ENCODE measurements at places on chromosomes 5 and 9.

- no peak for DNase-seq
These were observed 72.9 kb downstream of the PSMB7 start for GRCh38 chr9:124342402-124342775.

DNA sequence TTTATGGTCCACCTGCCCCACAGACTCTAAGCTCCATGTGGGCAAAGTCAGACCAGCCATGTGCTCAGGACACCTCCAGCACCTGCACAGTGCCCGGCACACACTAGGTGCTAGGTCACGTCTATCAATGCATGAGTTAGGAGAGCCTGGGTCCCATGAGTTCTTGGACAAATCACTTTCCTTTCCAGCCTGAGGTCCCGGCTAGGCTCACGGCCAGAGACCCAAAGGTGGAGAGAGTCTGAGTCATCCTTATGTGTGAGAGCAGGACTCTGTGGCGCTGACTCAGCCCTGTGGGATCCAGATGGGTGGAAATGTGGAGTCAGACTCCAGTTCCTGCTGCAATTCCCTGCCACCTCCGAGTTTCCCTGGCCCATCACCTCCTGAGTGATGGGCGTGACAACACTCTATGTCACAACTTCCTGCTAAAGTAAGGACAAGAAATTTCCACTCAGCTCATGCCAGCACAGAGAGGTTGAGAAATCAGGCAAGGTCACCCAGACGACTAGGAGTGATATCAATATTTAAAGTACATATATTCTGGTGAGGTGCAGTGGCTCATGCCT lies 2.5 kb upstream of the ST6GALNAC4 start:
- DNase-seq, result peak; percentile 99

DNA sequence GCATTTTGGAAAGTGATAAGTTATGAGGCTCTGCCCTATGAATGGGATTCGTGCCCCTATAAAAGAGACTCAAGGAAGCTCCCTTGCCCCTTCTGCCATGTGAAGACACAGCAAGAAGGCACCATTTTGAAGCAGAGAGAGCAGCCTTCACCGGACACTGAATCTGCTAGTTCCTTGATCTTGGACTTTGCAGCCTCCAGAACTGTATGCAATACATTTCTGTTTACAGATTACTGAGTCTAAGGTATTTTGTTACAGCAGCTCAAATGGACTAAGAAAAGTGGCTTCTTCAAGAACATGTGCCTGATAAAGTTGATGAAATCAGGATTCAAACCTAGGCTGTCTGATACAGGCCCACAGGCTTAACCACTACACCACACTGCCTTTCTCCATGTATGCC lies 131.6 kb upstream of the MAP3K1 start:
- no peak for DNase-seq

DNA sequence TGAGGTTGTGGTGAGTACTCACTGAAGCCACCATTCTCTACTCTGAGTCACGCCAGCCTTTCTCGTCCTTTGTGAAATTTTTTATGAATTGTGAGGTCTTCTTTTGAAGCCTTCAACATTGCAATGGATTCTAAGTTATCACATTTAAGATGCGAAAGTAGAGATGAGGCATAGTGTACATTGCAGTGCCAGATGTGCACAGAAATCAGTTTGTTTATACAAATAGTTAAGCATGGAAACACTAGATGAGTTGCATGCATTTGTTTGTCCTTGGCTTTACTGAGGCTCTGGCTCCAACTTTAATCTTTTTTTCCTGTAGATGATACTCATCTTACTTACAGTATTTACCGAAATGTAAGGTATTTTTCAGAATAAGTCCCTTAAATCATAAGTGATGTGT lies 453.7 kb upstream of the RIOK2 start:
- DNase-seq, result no peak

GRCh38 chr5:165161204-165161603 lies 1655.8 kb downstream of the MAT2B start:
- DNase-seq, result no peak

- peak; percentile 32 for DNase-seq
These were observed 273.1 kb upstream of the PIK3R1 start for GRCh38 chr5:67942421-67942820.

GRCh38 chr5:104754311-104754995 lies 1191.9 kb upstream of the NUDT12 start:
- DNase-seq, result no peak

GRCh38 chr5:30747412-30747811 lies 446.1 kb upstream of the CDH6 start:
- DNase-seq, result no peak

DNA sequence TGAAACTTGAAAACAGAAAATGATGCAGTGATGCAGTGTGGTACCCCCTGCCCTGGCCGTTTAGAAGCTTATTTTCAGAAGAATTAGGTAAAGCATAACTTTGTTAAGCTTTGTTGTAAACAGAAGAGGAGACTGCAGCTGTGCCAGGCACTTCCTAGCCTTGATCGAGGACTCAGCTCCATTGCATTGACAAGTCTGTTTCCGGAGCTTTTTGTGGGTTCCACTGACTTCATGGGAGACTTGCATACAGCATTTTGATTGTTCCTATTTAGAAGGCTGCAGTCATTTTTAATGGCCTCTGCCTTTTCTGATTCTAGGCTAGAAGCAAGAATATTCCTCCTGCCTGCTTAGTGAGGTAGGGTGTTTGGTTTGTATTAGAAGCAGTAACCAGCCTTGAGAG lies 12.3 kb downstream of the MVB12B start:
- no peak for DNase-seq

- peak; percentile 30 for DNase-seq
These were observed 72.7 kb downstream of the EPB41L4B start for GRCh38 chr9:109248133-109248581.

GRCh38 chr5:54113060-54113459 lies 197.3 kb downstream of the ARL15 start:
- DNase-seq, result no peak

DNA sequence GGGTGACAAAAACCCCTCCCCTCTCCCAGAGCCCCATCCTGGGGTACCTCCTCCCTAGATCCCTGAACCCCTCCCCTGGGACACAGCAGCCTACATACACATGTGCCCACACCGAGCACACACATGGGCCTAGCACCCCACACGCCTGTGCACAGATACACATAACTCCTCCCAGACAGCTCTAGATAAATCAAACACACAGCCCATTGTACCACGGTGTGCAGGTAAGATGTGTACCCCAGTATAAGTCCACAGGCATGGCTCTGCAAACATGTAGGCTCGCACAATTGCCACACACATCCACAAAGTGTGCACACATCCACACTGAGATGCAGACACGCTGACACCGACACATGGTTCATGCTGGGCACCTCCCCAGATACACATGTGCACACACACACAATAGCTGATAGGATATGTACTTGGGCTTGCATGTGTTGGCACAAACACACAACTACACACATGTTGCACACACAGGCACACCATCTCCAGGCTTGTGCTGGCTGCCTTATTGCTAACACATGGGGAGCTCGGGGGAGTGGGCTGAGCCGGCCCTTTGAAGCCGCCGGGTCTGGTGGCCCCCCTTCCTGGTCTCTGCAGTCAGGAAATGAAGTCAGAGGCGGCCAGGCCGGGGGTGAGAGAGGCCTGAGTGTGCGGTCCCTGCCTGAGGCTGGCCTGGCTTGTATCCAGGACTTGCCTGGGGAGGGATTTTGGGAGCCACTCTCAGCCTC lies 30.2 kb downstream of the GOLGA2 start:
- DNase-seq, result peak; percentile 84

GRCh38 chr5:111235635-111236034 lies 11.5 kb downstream of the CAMK4 start:
- no peak for DNase-seq

GRCh38 chr5:167167191-167167795 lies 1124.2 kb upstream of the WWC1 start:
- no peak for DNase-seq

DNA sequence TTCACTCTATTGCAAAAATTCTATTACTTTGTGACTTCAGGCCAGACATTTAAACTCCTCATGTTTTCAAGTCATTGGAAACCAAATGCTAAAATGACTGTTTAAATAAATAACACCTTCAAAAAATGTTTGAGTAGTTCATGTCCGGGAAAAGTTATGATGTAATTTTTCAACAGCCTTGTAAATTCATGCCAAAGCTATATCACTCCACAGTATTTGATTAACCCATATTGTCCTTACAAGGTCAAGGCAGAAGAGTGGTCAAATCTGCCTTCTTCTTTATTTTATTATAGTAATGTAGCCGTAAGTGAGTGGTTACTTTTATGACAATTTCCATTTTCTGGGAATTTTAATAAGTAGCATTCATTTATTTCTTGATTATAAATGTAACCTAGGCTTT lies 72.8 kb downstream of the ADCY2 start:
- no peak for DNase-seq
